Stimulated activated CD4-positive, alpha-beta T cell treated with anti-CD3 and anti-CD28 coated beads, TNF-alpha, amount 100 ng/mL, for 1 hour (primary cell): ENCODE measurements at places on chromosomes 13 and 19.

- no peak for DNase-seq
These were observed 2758.2 kb downstream of the PCDH9 start for GRCh38 chr13:64471916-64472315.

- DNase-seq: no peak
These were observed 527.1 kb downstream of the UQCRFS1 start for GRCh38 chr19:28685802-28686201.

DNA sequence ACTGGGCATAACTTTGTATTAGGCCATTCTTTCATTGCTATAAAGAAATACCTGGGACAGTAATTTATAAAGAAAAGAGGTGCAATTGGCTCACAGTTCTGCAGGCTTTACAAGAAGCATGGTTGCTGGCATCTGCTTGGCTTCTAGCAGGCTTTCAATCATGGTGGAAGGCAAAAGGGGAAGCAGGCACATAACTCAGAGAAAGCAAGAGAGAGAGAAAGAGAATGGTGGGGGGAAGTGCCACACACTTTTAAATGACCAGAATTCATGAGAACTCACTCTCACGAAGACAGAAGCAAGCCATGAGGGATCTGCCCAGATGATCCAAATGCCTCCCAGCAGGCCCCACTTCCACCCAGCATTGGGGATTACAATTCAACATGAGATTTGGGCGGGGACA lies 179.7 kb downstream of the SPRY2 start:
- no peak for DNase-seq

DNA sequence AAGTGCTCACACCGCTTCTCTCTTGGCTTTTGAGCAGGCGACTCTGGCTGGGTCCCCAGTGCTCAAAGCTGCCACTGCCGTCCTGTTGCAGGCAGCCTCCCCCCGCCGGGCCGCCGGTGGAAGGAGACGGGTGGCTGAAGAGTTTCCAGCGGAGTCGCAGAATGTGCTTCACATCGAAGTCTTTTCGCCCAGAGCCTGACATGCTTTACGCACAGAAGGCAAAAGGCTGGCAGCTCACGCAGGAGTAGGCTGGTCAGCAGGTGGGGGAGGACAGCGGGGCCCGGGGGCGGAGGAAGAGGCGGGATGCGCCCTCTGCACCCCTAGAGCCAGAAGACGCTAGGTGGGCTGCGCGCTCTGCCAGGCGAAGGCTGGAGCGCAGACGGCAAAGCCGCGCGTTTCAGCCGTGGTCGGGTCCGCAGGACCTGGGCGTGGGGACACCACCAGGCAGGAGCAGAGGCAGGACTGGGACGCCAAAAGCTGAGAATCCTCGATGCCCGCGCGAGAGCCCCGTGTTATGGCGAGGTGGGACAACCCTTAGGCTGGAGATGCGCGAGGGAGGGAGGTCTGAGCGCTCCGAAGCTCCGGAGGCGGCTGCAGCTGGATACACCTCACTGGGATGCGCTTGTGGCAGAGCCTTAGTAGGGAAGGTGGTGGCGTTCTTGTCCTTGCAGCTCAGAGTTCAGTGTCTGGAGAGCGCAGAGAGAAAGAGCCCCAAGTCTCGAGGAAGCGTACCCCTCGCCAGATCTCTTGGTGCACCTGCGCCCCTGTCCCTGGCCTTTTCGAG lies at the start of gene ATXN8OS:
Gene ATXN8OS, plus strand, starts transcription at position 329 of the 784 bp plus-strand sequence.
- DNase-seq: no peak

DNA sequence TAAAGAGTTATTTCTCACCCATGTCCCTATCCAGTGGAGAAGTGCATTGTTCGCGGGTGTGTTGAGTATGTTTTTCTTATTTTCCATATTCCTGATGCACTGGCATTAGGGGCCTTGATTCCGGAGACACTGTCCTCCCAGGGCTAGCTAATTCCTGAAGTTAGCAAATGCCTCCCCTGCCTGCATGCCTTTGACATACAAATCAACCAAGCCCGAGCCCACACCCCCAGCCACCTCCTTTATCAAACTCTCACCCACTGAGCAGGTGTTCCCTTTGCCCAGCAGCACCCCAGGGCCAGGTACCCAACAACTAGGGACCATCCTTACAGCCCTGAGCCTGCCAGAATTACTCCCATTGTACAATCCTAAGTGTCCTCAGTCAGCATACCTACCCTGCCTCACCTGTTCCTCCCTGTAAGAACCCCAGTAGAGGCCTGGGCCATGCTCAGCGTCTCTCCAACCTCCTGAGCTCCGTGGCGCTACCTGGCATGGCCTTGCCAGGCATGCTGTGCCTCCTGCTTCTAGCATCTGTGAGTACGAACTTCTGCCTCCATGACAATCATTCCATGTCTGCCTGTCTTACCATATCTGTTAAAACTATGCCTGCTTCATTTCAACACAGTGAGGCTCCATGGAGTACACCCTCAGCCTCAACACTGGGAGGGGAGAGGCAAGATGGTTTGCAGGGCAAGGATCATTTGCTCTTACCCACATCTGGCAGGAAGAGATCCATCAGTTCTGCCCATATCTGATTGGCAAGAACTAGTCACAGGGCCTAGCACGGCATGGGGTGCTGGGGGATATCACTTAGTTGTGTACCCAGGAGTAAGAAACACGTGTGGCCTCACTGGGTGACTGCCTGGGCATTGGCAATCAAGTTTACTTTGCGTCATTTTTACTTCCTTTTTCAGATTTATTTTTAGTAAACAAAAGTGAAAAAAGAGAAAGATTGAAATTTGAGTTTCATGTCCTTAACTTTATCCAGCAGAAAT lies 203.9 kb downstream of the SHISA2 start:
- no peak for DNase-seq

DNA sequence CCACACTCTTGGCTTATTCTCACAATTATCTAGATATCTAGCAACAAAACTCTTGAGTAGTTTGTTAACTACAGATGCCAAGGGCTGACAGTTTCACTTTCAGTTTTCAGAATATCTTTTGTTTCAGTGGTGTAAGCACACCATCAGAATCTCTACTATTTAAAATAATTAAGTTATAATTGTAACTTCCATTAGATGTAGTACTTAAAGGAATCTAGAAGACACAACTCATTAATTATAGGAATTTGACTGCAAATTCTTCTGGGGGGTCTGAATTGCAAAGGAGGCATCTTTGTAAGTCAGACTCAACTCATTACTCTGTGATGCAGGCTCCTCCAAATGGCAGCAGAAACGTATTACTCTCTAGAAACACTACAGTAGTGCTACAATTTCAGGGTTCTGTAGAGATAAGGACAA lies 44.9 kb upstream of the USPL1 start:
- DNase-seq: no peak

- peak; percentile 76 for DNase-seq
These were observed 4.1 kb downstream of the DLL3 start for GRCh38 chr19:39502640-39503417.

DNA sequence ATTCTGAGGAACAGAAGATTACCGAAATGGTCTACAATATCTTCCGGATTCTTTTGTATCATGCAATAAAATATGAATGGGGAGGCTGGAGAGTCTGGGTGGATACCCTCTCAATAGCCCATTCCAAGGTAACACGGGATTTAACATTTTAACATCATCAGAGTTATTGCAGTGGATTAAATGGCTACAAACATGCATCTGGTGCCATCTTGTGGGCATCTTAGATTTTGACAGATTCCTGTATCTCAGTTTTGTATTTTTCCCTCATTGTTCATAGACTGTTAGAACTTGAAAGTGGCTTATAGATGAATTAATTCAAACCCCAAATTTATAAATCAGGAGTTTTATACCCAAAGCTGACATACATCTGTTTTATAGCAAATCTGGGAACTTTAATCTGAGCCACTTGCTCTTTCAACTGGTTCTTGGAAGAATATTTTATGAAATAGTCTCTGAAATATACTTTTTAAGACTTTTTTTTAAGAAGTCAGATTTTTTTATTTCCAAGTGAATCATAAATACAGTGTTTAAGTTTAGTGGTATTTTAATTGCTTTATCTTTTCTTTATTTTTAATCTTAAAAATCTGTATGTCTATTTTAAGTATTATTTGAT lies 215.2 kb downstream of the NBEA start:
- no peak for DNase-seq

DNA sequence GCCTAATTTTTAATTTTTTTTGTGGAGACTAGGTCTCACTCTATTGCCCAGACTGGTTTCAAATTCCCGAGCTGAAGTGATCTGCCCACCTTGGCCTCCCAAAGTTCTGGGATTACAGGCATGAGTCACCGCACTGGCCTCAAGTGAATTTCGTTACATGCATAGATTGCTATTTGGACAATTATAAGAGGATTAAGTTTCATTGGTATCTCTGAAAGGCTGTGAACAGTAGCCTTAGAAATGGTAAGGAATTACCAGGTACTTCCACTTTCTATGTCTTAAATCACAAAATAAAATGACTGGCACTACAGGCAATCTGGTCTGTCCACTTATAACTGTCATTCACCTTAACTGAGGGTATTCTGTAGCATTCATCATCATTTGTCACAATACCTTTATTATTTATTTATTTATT lies 2.9 kb upstream of the CCDC9 start:
- no peak for DNase-seq

DNA sequence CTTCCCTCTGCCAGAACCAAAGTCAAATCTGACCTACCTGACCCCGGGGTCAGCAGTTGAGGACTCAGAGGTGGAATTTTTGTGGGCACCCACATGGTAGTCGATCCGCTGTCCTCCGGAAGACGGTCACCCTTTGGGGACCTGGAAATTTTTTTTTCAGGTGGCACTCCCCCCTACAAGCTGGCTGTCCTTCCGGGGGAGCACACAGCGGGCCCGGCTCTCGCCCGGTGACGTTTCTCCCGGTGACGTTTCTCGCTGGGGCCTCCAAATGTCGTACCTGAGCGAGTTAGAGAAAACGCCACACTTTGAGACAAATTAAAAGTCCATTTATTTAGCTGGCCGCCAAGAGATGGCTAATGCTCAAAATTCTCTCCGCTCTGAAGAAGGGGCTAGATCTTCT lies 48.8 kb downstream of the ZFP14 start:
- no peak for DNase-seq

GRCh38 chr19:29851769-29852521 lies 40.2 kb downstream of the CCNE1 start:
- DNase-seq: no peak

- no peak for DNase-seq
These were observed 528.2 kb downstream of the LMO7 start for GRCh38 chr13:76164290-76164689.

GRCh38 chr13:20808874-20809273 lies 35.1 kb upstream of the EEF1AKMT1 start:
- no peak for DNase-seq

DNA sequence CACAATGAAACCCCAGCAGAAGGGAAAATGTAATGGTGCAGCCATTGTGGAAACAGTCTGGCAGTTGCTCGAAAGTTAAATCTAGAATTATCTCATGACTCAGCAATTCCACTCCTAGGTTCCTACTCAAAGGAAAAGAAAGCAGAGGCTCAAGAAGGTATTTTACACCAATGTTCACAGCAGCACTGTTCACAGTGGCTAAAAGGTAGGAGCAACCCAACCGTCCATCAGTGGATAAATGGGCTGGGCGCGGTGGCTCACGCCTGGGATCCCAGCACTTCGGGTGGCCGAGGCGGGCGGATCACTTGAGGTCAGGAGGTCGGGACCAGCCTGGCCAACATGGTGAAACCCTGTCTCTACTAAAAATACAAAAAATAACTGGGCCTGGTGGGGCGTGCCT lies 25.9 kb downstream of the ZFR2 start:
- DNase-seq: no peak

GRCh38 chr13:59495936-59496512 lies 667.7 kb downstream of the DIAPH3 start:
- no peak for DNase-seq

DNA sequence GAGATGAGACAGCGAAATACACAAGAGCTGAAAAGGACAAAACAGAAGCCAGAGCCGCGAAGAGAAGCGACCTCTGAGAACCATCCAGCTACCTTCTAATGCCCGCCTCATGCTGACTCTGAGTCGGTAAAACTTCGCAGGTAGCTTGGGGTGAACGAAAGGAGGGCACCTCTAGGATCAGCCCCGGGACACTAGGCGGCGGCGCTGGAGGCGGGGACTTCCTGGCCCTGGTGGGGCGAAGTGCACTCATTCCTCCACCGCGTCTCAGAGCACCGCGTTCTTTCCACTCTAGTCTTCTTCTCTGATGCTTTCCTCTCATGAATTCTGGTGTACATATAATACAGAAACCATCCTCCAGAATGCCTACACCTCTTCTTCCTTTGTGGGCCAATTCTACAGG lies 50.1 kb downstream of the KL start:
- DNase-seq: no peak

- no peak for DNase-seq
These were observed 88.8 kb downstream of the MBNL2 start for GRCh38 chr13:97310809-97311436.

GRCh38 chr19:56955637-56956216 lies 115.2 kb upstream of the PEG3 start:
- no peak for DNase-seq
